ENCODE measurements at places on chromosomes 12 and 14. TPM values are rescaled to one million over a fixed set of nuclear protein-coding genes. Genes with fewer than 3 reads are reported as not detected.

IQSEC3 gene
- total RNA-seq, result 0.99 TPM

DNA sequence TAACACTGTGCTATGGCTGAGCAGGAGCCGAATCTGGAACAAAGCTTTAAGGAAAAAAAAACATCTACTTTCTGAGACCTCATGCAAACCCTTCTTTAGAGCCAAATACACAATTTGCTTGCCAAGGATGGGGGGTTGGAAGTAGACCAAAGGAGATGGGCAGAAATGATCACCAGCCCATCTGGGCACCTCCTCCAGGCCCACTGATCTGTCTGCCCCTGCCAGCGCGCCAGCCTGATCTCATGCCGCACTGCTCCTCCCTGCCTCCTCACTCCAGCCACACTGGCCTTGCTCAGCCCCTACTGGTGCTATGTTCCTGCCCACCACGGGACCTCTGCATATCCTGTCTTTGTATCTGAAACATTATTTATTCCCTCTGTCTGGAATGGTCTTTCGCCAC lies 24.8 kb upstream of the RAB35 start:
- H3K27ac ChIP-seq, result no peak overlapping the region
- no peak overlapping the region for H3K4me3 ChIP-seq
- no peaks in the 10 kb centered on the region for H3K4me1 ChIP-seq
- no peak for DNase-seq

DNA sequence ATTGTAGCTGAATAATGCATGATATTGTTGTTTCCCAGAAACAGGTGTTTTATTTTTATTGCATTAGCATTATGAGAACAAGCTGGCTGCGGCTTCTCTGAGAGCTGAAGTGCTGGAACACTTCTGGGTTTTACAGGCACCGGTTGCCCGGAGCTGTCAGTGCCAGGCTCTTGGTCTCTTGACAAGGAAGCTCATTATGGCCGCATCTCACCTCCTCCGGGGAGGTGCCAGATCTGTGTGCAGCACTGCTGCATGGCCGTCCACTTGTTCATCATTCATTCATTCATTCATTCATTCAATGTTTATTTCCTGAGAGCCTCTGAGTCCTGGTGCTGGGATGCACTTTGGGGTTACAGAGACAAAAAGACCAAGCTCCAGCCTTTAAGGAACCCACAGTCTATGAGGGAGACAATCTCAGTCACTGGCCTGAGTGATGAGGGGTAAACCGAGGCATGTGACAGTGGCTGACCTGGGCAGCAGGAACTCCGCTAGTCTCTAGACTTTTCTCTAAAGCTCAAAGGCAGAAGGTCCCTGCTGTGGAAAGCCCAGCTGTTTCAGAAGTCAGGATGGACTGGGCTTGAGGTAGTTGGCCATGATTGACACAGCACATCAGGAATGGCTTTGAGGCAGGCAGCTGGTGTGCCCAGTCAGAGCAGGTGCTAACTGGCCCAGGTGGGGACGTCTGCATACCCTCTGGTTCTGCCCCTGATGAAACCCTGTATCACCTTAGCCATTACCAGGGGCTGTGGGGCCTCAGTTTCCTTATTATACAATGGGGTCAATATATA lies 181.0 kb downstream of the ADGRD1 start:
- no peak overlapping the region for H3K27ac ChIP-seq
- no peaks in the 10 kb centered on the region for H3K4me1 ChIP-seq
- DNase-seq, result no peak
- H3K27me3 ChIP-seq, result no peaks in the 10 kb centered on the region
- no peaks in the 10 kb centered on the region for H3K36me3 ChIP-seq

- no peak overlapping the region for H3K4me3 ChIP-seq
- no peaks in the 10 kb centered on the region for H3K27me3 ChIP-seq
- H3K4me1 ChIP-seq, result no peaks in the 10 kb centered on the region
- DNase-seq, result no peak
These were observed 13.8 kb downstream of the RCOR1 start for GRCh38 chr14:102606296-102606695.

DNA sequence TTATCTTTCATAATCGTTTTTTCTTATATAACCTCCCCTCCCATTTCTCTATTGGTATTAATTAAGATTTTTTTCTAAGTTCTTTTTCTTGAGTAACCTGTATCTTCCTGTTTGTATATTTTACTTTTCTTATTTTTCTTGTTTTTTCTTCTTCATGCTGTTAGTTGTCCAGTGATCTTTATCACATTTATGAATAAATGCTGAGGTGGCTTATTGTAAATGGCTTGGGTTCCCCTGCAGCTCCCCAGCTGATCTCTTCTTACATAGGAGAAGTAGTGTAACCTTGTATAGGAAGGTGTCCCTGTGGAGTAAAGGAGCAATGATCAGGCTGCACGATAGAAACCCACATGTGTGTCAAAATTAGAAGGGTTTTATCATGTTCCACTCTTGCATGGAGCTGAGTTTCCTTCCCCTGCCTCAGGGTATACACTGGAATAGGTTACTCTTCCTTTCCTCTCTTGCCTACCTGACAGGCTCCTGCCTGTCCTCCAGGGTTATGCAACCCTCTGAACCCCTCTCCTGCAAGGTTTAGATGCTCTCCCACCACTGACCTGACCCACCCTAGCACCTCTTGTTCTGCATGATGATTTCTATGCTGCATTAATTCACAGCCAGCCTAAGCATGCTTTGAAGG lies 334.8 kb upstream of the RGS6 start:
- no peaks in the 10 kb centered on the region for H3K36me3 ChIP-seq
- peaks cover 14% of the 10 kb centered on the region for H3K4me1 ChIP-seq
- H3K27me3 ChIP-seq, result no peaks in the 10 kb centered on the region
- H3K4me3 ChIP-seq, result no peak overlapping the region
- DNase-seq, result no peak

DNA sequence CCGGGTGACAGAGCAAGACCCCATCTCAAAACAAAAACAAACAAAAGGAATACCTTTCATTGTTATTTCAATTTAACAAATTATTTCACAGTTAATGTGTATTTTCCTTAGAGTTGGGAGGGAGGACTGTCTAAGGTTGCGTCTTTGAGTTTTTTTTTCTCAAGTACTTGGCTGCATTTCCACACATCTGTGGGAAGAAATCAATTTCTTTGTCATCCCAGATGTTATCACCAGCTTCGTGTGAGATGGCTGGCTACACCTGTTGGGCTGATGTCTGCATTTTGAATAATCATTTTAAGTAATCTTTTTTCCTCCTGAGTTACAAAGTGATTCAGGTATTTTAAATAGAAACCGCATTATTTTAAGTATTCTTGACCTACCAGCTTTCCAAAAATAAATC lies 59.4 kb downstream of the EML1 start:
- DNase-seq, result no peak
- H3K4me1 ChIP-seq, result no peaks in the 10 kb centered on the region
- H3K4me3 ChIP-seq, result no peak overlapping the region
- H3K27me3 ChIP-seq, result peaks cover 7% of the 10 kb centered on the region

DNA sequence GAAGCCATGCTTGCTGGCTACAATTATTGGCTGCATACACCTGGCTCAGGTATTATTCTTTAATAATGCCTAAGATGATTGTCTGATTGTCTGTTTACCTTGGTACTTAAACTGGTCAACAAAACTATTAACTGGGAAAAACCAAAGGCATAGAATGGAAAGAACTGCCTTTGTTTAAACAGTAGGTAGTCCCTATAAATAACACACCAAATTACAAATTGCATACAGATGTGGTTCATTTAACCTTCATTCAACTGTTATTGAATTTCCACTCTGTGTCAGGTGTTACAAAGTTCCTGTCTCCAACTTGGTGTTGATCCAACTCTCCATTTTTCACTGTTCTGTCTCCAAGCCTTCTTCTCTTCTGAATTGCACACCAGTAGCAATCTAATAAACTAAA lies 79.8 kb upstream of the FSCB start:
- no peaks in the 10 kb centered on the region for H3K27me3 ChIP-seq
- DNase-seq, result no peak
- no peak overlapping the region for H3K4me3 ChIP-seq
- no peaks in the 10 kb centered on the region for H3K4me1 ChIP-seq
- no peak overlapping the region for H3K27ac ChIP-seq
- no peaks in the 10 kb centered on the region for H3K36me3 ChIP-seq

DNA sequence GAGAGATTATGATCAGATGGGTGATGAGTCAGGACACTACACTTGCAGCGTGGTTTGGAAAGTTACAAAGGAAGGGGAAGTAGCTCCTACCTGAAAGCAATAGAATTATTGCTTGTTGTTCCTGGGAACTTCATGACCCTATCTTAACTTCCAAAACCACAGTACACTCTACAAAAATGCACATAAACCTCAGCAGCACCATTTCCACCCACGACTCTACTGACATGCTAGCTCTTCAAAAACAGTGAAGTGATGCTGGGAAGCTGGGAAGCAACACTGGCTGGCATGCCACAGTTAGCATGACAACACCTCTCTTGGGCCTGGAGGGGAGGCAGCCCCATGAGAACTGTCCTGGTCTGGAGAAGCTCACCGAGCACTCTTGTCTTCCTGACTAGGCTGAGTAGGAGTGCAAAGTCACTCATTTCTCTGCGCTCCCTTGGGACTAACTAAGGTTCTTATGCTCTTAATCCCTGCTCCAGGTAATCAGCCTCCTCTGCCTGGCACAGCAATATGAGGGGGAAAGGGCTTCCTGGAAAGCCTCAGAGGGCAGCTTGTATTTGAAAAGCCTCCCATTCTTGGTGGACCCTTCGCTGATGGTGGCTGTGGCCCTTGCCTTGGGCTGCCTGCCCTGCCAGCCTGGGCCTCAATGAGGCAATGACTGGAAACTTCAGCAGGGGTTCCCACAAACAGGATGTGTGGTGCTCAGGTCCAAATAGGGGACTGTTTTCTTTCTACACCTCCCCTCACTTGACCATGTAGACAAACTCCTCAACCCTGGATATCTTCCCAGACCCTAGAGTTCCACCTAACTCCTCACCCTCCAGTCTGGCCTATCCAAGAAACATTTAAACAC lies 1.2 kb downstream of the KRT3 start:
- no peak overlapping the region for H3K27ac ChIP-seq
- H3K27me3 ChIP-seq, result peaks cover 25% of the 10 kb centered on the region
- no peaks in the 10 kb centered on the region for H3K36me3 ChIP-seq
- peaks cover 3% of the 10 kb centered on the region for H3K4me1 ChIP-seq
- H3K4me3 ChIP-seq, result no peak overlapping the region

- H3K4me3 ChIP-seq, result no peak overlapping the region
- H3K36me3 ChIP-seq, result peaks cover 2% of the 10 kb centered on the region
- no peak for DNase-seq
- H3K4me1 ChIP-seq, result peaks cover 56% of the 10 kb centered on the region
These were observed 19.1 kb downstream of the TPCN1 start for GRCh38 chr12:113240395-113240794.

- H3K36me3 ChIP-seq, result peaks cover 12% of the 10 kb centered on the region
- no peaks in the 10 kb centered on the region for H3K27me3 ChIP-seq
- DNase-seq, result peak; percentile 78
- no peak overlapping the region for H3K27ac ChIP-seq
- no peak overlapping the region for H3K4me3 ChIP-seq
- peaks cover 3% of the 10 kb centered on the region for H3K4me1 ChIP-seq
These were observed 37.6 kb downstream of the PACS2 start for GRCh38 chr14:105351920-105352851.

DNA sequence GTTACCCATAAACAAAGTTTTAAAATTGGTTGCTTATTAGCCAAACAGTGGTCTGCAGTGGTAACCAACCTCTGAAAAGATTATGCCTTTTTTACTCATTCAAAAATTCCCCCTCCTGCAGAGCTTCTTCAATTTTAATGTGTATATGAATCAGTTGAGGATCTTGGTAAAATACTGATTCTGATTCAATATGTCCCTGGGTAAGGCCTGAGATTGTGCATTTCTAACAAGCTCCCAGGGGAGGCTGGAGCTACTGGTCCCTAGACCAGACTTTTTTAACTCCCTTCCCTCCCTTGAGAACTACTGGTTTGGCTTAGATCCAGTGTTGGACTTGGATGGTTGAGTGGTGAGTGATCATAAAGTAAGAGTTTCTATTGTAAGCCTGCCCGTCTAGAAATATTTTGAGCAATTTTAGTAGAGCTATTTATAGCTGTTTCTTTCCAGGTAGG lies 90.2 kb downstream of the FUT8 start:
- no peak overlapping the region for H3K4me3 ChIP-seq
- no peaks in the 10 kb centered on the region for H3K36me3 ChIP-seq
- H3K27me3 ChIP-seq, result no peaks in the 10 kb centered on the region
- no peaks in the 10 kb centered on the region for H3K4me1 ChIP-seq
- no peak for DNase-seq
- H3K27ac ChIP-seq, result no peak overlapping the region

GPR132 gene
- 5.9 TPM for total RNA-seq

PLXNC1 gene
- 11.0 TPM for total RNA-seq

DNA sequence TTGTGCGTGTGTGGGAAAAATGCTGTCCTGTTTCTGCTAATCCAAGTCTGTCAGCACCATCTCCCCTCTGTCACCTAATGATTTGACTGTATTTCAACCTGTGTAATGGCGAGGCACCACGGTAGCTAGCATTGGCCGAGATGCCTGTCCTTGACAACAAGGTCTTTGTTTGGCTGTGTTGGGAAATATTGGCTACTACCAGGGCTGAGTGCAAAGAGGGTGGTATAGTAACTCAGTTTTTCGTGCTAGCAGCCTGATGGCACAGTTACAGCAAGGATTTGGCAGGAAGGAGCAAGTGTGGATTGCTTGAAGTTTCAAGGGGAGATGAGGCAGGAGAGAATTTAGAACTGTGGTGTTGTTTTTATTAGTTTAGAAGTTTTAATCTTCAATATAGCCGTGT lies 440.3 kb upstream of the RGS6 start:
- no peak overlapping the region for H3K27ac ChIP-seq
- H3K4me1 ChIP-seq, result no peaks in the 10 kb centered on the region
- H3K4me3 ChIP-seq, result no peak overlapping the region
- no peaks in the 10 kb centered on the region for H3K36me3 ChIP-seq
- DNase-seq, result no peak

DNA sequence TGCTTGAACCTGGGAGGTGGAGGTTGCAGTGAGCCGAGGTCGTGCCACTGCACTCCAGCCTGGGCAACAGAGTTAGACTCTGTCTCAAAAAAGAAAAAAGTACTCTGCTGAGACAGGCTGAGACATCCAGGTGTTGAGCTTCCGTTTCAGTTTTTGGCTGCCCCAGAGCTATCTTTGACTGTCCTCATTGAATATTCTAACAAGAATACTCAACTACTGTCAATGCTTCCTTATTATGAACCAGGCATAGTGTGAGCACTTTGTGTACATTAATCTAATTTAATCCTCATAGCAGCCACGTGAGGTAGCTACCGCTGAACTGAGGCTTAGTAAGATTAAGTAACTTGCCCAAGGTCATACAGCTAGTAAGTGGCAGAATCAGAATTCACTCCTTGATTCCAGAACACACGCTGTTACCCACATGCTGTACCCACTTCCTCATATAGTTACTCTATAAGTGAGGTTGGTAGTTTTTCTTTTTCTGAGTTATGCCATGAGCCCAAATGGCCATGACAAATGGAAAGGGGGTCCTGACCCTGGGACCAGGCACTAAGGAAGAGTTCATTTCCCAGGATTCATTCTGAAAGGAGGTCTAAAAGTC lies 11.3 kb downstream of the ALDH1L2 start:
- H3K4me3 ChIP-seq, result no peak overlapping the region
- H3K4me1 ChIP-seq, result no peaks in the 10 kb centered on the region
- DNase-seq, result no peak
- H3K27me3 ChIP-seq, result no peaks in the 10 kb centered on the region
- no peak overlapping the region for H3K27ac ChIP-seq

GRCh38 chr12:66398931-66399910 lies 96.9 kb downstream of the HELB start:
- no peak overlapping the region for H3K27ac ChIP-seq
- H3K4me1 ChIP-seq, result no peaks in the 10 kb centered on the region
- H3K27me3 ChIP-seq, result no peaks in the 10 kb centered on the region

RIPK3 gene
- total RNA-seq, result 10.9 TPM
